ENCODE measurements at places on chromosomes 7 and 10.

GRCh38 chr10:110401401-110402076, 96.2 kb upstream of the DUSP5 start:
- no peak for DNase-seq

DNA sequence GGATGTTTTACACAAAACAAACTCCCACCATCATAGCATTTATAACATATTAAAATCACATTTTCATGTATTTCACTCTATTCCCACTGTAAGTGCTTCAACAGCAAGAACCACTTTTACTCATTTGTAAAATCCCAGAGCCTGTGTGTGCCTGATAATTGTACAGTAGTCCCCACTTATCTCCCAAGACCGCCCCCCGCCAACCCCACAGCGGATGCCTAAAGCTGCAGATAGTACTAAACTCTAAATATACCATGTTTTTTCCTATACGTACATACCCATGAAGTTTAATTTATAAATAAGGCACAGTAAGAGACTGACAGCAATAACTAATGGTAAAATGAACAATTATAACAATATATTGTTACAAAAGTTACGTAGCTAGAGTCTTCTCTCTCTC, 33.5 kb downstream of the EZH2 start:
- DNase-seq, result no peak

DNA sequence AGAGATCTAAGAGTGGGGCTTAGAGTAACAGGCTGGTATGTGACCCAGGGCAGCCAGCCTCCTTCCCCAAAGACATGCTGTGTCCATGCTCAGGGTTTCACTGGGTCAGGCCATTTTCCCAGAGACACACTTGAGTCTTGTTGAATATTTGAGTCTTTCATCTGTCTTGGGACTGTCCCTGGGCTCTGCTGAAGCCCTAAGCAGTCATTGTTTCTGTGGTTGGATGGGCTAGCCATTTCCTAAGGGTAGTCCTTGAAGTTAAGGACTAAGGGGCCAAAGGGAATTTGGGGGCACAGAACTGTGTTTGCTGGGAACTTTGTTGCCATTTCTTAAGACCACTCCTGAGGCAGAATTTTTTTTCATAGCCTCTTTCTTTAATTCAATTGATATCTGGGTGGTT, 98.4 kb upstream of the SAMD8 start:
- DNase-seq, result no peak

DNA sequence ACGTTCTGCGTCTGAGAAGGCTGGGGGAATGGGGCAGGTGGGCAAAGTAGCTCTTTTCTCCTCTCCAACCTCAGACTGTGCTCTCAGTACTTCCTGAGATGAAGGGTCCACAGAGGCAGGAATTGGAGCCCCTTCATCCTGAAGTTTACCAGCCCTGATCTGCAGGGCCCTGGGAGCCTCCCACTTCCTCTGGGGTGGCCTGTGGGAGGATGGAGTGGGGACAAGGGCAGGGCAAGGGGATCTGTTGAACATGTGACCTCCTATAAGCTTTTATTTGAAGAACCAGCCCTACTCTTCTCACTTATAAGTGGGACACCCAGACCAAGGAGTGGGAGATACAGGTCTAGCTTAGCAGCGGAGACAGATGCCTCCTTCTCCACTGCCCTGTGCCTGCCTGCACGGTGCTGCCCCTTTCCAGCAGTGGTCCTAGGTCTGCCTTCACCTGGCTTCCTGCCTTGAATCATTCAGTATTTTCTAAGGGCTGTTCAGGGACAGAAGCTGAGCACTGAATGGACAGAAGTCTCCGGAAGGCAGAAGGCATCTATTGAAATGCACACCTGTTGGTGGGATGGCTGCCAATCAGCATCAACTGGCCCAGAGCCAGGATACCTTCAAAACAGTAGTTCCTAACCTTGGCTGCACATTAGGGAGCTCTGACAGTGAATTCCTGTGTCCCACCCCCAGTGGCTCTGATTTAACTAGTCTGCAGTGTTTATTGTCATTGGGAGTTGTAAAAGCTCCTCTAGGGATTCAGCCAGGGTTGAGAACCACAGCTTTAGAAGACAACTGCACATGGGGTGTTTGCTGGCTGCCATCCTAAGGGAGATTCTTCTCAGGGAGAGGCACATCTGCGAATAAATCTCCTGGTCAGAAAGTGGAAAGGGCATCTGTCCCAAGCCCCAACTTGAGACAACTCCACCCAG, 2.7 kb upstream of the ARHGAP22 start:
- no peak for DNase-seq

- no peak for DNase-seq
Measured at GRCh38 chr10:132104471-132105301, 38.9 kb downstream of the JAKMIP3 start.

DNA sequence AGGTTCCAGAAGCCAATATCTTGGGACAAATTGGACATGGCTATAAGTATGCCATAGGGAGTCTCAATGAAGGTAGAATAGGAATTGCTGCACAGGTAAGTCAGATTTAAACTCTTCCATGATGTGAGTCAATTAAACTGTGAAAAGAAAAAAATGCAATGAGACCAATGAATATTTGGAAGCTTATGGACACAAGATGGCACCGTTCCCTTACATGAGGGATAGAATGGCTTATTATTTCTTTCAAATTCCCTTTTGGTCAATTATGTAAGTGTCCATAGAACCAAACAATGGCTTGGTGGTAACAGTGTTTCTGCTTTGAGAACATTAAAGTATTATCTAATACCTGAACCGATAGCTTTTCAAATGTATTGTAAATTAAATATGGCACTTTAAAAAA, 35.6 kb downstream of the ACADSB start:
- DNase-seq, result no peak

- no peak for DNase-seq
Measured at GRCh38 chr7:21429786-21430574, 2.1 kb downstream of the SP4 start.

- DNase-seq, result no peak
Measured at GRCh38 chr10:10256860-10257259, 760.8 kb upstream of the CELF2 start.

GRCh38 chr10:109062371-109062770, 860.9 kb downstream of the XPNPEP1 start:
- no peak for DNase-seq

- DNase-seq, result no peak
Measured at GRCh38 chr7:4102231-4102841, 579.8 kb upstream of the FOXK1 start.

GRCh38 chr10:112728997-112729396, 221.1 kb upstream of the TCF7L2 start:
- DNase-seq, result no peak

DNA sequence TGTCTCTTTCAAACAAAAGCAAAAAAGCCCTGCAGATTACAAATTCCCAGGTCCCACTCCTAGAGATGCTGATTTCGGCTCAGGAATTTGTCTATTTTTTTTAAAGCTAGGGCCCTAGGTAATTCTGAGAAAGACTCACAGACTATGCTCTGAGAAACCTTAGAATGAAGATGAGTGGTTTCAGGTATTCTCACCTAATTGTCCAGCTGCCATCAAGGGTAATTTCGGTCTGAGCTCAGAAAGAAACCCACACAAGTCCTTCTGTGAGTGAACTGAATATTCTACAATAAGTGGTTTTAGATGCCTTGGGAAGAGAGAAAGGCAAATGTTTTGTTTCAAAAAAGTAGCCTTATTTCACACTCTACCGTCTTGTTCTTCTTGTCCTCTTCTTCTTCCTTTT, 45.7 kb downstream of the DCLRE1A start:
- DNase-seq, result no peak

- DNase-seq, result no peak
Measured at GRCh38 chr7:104820836-104821535, 193.0 kb upstream of the KMT2E start.

GRCh38 chr10:60722623-60723022, 55.7 kb upstream of the CDK1 start:
- DNase-seq, result no peak

GRCh38 chr7:12178317-12178716, 32.8 kb upstream of the TMEM106B start:
- no peak for DNase-seq

DNA sequence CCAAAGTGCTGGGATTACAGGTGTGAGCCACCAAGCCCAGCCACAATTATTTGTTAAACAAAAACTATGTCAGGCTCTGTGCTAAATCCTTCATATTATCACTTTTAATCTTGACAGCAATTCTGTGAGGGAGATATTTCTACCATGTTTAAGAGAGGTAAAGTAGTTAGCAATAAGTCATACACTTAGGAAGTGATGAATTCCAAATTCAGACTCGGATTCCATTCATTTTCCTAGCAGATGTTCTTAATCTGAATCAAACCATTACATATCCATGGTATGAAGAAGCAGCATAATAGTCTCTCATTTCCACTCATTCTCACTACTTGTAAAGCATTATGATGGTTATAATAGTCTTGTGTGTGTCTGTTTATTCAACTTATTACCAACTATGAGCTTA, 2.9 kb upstream of the CD36 start:
- DNase-seq, result no peak

- DNase-seq, result no peak
Measured at GRCh38 chr10:122329416-122329815, 45.1 kb upstream of the PLEKHA1 start.

DNA sequence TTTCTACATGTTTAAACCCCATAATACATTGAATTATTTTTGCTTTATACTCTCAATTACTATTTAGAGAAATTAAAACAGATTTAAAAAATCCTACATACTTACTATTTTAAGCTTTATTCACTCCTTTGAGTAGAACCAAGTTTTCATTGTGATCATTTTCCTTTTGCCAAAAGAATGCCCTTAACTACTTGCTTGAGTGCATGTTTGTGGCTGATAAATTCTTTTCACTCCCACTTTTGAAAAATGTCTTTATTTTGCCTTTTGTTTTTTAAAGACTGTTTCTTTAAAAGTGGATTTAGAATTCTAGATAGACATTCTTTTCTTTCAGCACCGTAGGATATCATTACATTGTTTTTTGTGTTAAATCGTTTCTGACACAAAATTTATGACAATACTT, 22.3 kb upstream of the AGR3 start:
- no peak for DNase-seq

- peak; percentile 67 for DNase-seq
Measured at GRCh38 chr10:69318867-69319727, 40.8 kb downstream of the HK1 start.

Measured in activated CD4-positive, alpha-beta T cell treated with anti-CD3 and anti-CD28 coated beads for 24 hours (primary cell).